G401 (cell line): ENCODE measurements at places on chromosomes 12 and 14. TPM values are rescaled to one million over a fixed set of nuclear protein-coding genes. Genes with fewer than 3 reads are reported as not detected.

DNA sequence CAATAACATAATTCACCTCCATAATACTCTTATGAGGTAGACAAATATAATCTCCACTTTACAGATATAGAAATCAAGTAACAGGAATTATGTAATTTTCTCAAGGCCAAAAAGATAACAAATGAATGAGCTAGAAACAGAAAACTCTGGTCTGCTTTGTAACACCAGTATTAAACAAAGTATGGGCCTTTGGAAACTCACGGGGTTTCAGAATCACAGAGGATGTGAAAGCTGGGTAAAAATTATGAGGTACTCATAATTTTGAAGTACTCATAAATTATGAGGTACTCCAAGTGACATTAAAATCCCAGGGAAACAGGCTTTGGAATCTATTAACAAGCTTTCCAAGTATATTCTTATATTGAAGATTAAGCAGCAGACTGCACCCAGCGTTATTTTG lies 140.2 kb downstream of the MED13L start:
- no peak for DNase-seq

GRCh38 chr14:79856381-79856780 lies 354.9 kb downstream of the DIO2 start:
- DNase-seq: no peak

DNA sequence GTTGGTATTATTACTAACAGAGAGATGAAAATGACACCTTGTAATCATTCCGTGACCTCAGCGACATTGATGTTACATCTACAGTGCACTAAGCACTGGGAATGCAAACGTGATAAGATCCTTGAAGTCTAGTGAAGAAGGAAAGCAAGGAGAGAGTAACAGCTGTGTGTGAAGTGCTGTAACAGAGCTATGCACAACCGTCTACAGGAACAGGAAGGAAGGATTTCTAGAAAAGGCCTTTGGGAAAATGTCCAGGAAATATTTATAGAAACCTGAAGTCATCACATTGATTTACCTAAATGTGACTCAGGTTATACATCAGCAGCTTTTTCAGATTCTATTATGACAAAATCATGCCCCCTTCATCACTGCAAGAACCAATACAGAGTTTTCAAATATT lies 304.2 kb upstream of the AMIGO2 start:
- DNase-seq: no peak

DNA sequence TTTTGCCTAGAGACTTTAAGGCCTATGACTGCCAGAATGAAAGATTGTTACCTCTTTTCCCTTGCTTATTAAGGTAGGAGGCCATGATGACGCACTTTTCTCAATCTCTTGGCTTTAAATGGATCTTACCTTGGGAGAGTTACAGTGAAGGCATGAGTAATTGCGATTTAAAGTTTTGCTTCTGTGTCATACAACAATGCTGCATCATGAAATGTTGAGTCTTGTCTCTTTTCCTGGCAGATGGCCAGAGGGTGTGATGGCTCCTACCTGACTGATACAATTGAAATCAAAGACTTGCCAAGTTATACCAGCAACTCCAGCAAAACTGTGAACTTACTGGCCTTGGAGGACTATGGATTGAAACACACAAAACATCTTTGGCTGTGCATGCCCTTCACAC lies 17.2 kb upstream of the LRRK2 start:
- DNase-seq: no peak

DNA sequence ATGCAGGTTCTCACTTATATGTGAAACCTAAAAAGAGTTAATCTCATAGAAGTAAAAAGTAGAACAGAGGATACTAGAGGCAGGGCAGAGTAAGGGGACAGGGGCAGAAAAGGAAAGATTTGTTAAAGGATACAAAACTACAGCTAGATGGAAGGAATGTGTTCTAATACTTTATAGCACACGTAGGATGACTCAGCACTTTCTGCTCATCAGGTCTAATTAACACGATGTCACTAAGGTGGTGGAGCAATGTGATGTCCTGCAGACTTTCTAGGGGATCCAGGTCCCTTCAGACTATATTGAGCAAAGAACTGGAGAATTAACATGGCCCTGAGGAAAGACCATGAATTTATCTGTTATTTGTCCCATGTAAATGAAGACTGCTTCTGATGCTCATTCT lies 80.8 kb upstream of the CMKLR1 start:
- peak; percentile 40 for DNase-seq

GRCh38 chr14:104968541-104969401 lies 9.4 kb downstream of the AHNAK2 start:
- no peak for DNase-seq

The GXYLT1 gene
- 6.2 and 16.0 TPM in 2 replicates for total RNA-seq

DNA sequence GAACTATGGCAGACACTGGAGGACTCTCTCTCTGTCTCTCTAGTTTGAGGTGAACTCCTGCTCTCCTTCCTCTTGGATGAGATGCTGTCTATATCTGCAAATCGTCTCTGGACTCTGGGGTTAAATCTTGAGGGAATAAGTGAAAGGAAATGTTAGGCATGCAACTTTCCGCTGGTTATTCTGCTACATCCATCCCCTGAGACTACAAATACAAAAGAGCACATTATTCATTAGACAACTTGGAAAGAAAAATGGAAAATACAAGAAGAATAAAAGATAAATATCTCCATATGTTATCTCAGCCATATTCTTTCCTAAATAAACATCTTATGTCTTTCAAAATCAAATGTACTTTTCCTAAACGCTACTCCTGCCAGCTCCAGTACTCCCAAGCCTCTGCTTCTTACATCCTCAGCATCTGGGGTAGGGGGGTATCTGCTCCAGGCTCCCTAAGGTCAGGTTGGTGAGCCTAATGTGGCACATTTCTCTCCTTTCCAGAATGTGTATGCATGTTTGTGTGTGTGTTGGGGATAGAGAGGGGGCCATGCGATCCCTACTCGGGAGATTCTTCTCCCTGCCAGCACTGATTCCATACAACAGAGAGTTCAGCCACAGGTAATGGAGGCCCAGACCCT lies 102.9 kb upstream of the FSCB start:
- DNase-seq: no peak

- DNase-seq: peak; percentile 51
These were observed 20.3 kb downstream of the FBRSL1 start for GRCh38 chr12:132510111-132510724.

The PRPF40B gene
- total RNA-seq: 11.2 and 16.4 TPM in 2 replicates

The CLEC4D gene
- total RNA-seq: not detected in 2 replicates

DNA sequence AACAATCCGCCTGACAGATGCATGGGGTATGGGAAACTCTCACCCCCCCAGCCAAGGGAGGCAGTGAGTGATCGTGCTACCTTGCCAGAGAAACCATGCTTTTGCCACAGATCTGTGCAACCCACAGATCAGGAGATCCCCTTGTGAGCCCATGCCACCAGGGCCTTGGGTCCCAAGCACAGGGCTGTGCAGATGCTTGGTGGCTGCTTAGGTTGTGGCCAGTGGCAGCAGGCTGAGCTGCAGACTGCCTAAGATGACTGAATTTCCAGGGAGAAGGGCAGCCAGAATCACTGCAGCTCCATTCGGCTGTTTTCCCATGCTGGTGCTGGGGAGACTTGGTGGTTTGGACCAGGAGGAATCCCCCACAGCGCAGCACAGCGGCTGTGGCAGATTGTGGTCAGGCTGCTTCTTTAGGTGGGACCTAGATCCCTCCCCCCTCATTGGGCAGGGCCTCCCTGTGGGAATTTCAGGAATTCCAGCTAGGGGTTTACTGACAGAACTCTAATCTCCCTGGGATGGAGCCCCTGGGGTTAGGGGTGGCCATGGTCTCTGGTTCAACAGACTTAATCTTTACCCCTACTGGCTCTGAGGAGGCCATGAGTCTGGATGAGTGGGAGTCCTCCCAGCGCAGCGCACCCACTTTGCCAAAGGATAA lies 264.6 kb upstream of the DAAM1 start:
- no peak for DNase-seq

- no peak for DNase-seq
These were observed at the start of gene GLT8D2 for GRCh38 chr12:104049903-104050356. Gene GLT8D2, minus strand, starts transcription at chr12:104050187. Its CDS starts 30,539 bp downstream, at chr12:104019648.

- no peak for DNase-seq
These were observed 60.9 kb upstream of the RFLNA start for GRCh38 chr12:124233846-124234640.

The RGS6 gene
- total RNA-seq: not detected in 2 replicates

- DNase-seq: no peak
These were observed 30.6 kb downstream of the PPFIBP1 start for GRCh38 chr12:27554421-27555186.

The RIPK3 gene
- not detected in 2 replicates for total RNA-seq

GRCh38 chr14:66135831-66136230 lies 350.3 kb upstream of the CCDC196 start:
- no peak for DNase-seq

DNA sequence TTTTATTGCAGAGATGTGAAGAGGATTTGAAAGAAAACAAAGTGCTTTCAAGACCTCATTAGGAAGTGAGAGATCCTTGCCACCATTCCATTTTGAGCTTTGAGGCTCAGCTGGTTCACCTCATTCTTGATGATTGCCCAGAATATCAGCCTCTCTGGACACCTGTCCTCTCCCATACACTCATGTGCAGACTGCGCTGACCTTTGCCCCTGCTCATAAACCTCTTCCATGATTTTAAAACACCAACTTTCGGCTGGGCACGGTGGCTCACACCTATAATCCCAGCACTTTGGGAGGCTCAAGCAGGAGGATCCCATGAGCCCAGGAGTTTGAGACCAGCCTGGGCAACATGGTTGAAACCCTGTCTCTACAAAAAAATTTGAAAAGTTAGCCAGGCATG lies 8.9 kb downstream of the COX14 start:
- DNase-seq: no peak

DNA sequence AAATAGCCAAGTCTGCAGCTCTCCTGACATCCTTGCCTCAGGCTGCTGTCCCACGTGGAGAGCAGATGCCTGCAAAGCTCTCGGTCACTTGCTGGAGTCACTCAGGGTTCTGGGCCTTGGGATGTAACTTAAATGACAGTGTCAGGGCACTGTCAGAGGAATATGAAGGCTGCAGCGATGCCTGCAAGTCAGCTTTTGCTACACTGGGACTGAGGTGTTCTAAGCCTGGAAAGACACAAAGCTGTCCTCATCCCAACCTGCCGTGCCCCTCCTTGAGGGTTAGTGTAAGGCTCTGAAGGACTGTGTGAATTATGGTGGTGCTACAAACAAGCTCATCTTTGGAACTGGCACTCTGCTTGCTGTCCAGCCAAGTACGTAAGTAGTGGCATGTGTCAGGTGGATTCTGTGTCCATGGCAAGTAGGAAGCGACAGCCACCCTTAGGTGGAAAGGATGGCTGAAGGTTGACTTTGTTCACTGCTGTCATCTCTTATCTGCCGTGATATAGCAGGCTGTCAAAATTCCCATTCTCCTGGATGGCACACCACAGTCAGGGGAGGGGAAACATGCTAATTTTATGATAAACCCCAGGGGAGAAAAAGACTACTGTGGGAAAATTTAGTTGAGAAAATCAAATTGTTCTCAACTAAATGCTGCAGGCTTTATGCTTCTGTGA lies 79.9 kb downstream of the DAD1 start:
- no peak for DNase-seq
